IPS-NIHi11 (cell line): ENCODE measurements at places on chromosomes 4 and X.

- peak; percentile 50 for DNase-seq
These were observed 21.9 kb downstream of the TKTL1 start for GRCh38 chrX:154317391-154317995.

DNA sequence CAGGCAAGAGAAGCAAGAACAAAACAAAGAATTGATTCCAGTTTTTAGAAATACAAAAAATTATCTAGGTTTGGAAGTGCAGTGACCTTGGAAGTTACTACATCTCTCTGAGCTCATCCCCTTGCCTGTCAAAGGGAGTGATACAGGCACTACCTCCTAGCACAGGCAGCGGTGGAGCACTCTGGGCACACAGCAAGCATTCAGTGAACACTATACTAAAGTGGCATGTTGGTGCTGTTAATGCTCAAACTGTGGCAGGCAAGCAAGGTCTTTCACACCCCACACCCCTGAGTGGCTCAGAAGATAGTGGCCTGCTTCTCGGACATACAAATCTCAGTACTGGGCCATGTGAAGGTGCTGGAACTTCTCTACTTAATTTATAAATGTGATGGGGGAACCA lies 51.2 kb downstream of the DRD5 start:
- DNase-seq, result no peak

DNA sequence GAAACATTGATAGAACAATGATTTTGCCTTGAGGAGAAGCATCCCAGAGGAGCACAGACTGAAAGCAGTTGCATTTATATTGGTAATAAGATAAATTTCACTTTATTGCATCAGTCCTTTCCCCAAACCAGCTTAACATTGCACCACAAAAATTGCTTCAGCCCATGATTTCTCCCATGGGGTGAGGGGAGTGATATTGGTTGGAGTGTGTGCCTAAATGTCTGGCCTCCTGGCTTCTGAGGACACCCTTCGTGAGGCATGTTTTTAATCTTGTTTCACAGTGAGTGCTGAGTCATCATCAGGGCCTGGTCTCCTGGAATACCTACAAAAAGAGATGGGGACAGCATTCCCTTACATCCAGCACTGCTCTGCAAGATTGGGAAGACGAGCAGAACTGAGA lies 487.9 kb downstream of the C4orf33 start:
- DNase-seq, result no peak

- no peak for DNase-seq
These were observed 41.7 kb downstream of the KLHL34 start for GRCh38 chrX:21616386-21616785.

GRCh38 chr4:39609454-39609931 lies 29.2 kb downstream of the SMIM14 start:
- no peak for DNase-seq

GRCh38 chrX:123807835-123808416 lies 51.9 kb upstream of the XIAP start:
- no peak for DNase-seq

DNA sequence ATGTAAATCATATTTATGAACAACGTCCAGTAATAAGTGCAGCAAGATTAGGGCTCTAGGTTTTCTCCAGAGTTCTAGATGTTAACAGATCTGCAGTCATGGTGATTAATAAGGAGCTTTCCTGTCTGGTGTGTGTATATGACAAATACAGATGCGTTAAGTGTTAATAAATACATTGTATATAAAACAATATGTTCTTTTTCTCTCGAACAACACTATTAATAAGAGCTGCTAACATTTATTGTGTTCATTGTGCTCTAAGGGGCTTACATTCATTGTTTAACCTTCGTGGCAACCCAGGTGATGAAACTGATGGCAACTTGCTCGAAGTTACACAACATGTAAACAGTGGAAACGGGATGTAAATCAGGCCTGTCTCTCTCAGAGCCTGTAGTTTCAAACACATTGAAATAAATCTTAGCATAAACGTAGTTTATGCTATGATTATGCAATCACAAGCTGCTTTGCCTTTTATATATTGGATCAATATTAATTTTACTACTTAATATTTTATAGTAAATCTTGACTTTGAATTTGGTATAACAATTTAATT lies 547 bp upstream of the CLGN start:
- no peak for DNase-seq

- no peak for DNase-seq
These were observed 7.7 kb downstream of the GAK start for GRCh38 chr4:924107-925096.

DNA sequence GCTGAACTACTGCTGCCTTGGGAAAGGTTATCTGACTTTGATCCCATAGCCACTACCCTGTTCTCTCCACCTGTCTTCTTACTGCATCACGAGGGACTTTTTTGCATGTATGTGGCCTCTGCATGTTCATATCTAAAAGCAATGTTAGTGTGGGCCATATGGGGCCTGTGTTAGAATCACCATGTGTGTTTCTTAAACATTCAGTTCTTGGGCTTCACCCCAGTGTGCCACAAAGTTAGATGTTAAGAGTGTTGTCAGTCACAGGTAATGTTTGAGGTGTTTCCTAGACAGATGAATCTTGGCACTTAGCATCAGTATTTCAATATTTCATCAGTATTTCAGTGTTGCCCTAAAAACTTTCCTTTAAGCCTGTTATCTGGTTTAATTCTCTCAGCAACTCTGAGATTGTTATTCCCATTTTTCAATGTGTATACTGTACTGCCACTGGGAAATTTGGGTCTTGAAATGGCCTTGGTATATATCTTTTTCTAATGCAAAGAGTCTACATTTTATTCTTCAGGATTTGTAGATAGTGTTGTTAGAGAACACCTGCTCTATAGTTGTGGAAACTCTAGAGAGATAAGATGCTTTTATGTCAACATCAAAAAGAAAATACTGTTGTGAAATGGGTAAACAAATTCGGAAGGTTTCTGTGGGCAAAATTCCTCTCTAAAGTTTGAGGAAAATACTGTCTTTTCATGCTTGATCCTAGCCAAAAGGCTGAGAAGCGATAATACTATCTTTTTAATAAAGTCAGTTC lies 259.7 kb downstream of the BMPR1B start:
- no peak for DNase-seq

- DNase-seq, result no peak
These were observed 693.7 kb downstream of the PCDH18 start for GRCh38 chr4:136838607-136839006.

GRCh38 chr4:40645586-40645985 lies 15.9 kb upstream of the RBM47 start:
- DNase-seq, result no peak

- no peak for DNase-seq
These were observed 334.9 kb downstream of the IL1RAPL1 start for GRCh38 chrX:28922106-28922505.

DNA sequence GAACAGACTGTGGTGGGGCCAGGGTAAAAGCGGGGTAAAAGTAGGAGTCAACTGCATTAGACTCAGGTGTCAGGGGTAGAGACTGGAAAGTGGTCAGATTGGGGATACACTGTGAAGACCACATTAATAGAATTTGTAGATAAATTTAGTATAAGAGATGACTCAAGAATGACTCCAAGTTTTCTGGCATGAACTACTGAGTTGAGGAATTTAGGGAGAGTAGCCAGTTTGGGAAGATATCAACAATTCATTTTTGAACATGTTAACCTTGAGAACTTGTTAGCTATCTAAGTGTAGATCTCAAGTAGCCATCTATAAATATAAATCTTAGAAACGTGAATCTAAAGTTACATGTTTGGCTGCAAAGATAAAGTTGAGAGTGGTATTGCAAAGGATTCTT lies 206.9 kb upstream of the HCCS start:
- DNase-seq, result no peak

- no peak for DNase-seq
These were observed 4.3 kb downstream of the CLGN start for GRCh38 chr4:140423106-140423505.

- DNase-seq, result no peak
These were observed 72.5 kb upstream of the EMCN start for GRCh38 chr4:100590325-100590724.

GRCh38 chrX:470686-471085 lies 84.0 kb upstream of the PPP2R3B start:
- no peak for DNase-seq

DNA sequence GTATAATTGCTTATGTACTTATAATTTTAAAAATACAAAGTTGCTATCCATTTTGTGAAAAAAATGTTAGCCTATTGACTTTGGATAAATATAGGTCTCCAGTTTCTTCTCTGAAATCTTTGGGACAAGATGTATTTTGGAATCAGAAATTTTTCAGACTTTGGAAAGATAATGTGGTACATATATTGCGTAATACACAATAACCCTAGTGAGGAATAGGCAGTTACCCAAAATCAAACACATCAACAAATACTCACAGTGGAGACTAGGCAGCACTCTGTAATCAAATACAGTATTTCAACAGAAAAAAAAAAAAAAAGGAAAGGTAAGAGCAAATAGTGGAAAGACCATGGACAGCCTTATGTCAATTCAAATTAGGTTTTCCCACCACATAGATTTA lies 796.8 kb downstream of the ADGRL3 start:
- DNase-seq, result no peak
